ENCODE measurements at places on chromosomes 2 and 18. TPM values are rescaled to one million over a fixed set of nuclear protein-coding genes. Genes with fewer than 3 reads are reported as not detected.

GRCh38 chr18:78241535-78242253 lies 737.9 kb upstream of the SALL3 start:
- DNase-seq: no peak

DNA sequence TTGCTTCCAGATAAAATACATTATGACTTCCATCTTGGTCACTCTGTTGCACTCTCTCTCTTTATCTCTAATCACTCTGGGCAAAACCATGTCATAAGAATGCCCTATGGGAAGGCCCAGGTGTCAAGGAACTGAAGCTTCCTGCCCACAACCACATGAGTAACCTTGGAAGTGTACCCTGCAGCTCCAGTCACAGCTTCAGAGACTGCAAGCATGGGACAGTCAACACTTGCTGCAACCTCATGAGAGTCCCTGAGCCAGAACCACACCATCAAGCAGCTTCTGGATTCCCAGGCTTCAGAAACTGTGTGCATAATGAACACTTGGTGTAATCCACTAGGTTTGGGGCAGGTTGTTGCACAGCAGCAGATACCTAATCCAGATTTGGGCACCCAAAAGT lies 121.1 kb upstream of the BCL2L11 start:
- no peak for DNase-seq

- DNase-seq: no peak
Observed at GRCh38 chr2:19158211-19158610, 200.2 kb downstream of the OSR1 start.

GRCh38 chr2:17148407-17149145 lies 369.7 kb downstream of the RAD51AP2 start:
- no peak for DNase-seq

DNA sequence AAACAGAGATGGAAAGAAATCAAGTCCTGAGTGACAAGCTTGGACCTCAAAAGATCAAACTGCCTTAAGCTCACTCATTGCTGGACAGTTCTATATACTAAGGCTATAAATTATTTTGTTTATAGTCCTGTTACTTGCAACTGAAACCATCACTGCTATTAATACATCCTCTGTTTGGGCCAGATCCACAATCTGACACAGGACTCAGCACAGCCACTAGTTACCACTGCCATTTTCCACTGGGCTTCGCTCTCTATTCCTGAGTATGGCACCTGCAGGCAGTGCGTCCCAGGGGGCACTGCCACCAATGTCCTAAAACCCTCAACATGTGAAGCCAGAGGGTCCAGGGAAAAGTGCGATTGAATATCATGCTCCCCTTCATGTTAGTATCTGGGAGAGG lies 52.3 kb downstream of the CYP26B1 start:
- DNase-seq: no peak

- no peak for DNase-seq
Observed at GRCh38 chr2:179447839-179448447, 183.3 kb upstream of the SESTD1 start.

- DNase-seq: no peak
Observed at GRCh38 chr2:55519938-55520885, 694 bp downstream of the CFAP36 start.

DNA sequence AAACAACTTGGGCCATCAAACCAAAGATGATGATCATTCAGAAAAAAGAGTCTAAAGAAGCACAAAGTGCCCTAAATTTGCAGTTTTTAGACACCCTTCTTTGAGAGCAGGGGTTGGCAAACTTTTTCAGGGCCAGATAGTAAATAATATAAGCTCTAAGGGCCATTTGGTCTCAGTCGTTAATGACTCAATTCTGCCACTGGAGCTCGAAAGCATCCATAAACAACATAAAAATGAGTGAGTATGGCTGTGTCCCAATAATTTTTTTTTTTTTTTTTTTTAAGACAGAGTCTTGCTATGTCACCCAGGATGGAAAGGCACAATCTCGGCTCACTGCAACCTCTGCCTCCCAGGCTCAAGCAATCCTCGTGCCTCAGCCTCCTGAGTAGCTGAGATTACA lies 152.3 kb downstream of the DTNB start:
- no peak for DNase-seq

- DNase-seq: no peak
Observed at GRCh38 chr2:216756435-216756834, 61.1 kb upstream of the IGFBP5 start.

DNA sequence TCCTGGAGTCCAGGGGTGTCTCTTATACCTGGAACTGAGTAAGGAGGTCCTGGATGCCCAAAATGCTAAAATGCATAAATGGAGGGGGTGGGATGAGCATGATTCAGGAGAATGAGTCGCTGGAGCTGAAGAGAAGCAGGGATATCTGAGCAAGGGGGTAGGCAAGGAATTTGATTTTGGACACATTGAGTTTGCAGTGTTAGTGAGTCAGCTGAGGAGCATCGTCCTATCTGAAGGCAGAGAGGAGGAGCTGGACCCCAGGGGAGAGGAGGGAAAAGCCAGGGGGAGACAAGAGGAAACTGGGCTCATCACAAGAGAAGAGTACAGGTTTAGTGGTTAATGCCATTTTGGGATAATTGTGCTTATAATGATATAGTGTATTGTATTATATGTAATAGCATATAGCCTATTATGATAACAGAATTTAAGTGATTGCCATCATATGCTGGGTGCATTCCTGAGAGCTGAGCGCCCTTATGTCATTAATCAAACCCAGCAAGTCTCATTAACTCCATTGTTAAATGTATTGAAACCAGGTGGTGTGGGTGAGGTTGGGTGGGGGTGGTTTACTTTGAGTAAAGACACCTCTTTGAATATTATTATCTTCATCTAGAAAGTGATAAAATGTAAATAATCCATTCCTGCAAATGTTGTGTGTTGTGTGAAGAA lies 12.4 kb downstream of the EHD3 start:
- no peak for DNase-seq

- no peak for DNase-seq
Observed at GRCh38 chr2:69123182-69123581, 110.2 kb downstream of the ANTXR1 start.

DNA sequence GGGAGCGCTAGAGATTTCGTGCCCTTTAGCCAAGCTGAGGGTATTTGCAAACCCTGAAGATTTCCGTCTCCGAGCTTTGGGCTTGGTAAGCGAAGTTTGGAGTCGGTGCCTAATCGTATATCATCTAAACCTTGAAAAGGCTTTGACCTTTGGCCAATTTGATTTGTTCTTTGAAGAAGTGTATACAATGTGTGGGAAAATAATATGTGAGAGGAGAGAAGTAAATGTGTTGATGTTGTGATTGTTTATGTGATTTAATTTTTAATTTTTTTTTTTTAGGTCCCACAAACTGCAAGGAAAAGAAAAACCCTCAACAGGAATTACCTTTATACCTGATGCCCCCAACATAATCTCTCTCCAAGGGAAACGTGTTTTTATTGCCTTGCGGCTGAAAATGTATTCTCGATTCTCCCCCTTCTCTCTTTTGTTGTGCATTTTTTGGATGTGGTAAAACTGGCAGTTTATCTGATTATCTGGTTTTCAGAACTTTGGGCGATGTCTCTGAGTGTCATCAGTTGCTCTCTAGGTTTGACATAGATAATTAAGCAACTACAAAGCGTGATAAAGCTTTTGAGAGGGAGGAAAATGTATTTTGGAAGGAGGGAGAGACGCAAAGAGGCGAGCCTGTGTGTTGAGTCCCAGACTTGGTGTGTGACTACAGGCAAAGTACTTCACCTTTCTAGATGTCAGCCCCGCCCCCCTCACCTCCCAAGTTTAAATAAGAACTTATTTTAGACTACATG lies 912 bp upstream of the FBXO11 start:
- DNase-seq: no peak

- no peak for DNase-seq
Observed at GRCh38 chr2:232367016-232367415, 11.5 kb upstream of the ALPP start.

IL36A gene
- not detected for total RNA-seq

GRP gene
- total RNA-seq: not detected

UGP2 gene
- total RNA-seq: 176 TPM

TSGA10 gene
- total RNA-seq: 0.68 TPM

All from thoracic aorta (tissue), 2 donors.